Activated naive CD4-positive, alpha-beta T cell treated with anti-CD3 and anti-CD28 coated beads for 36 hours (primary cell): ENCODE measurements at places on chromosomes 16 and 17. TPM values are rescaled to one million over a fixed set of nuclear protein-coding genes. Genes with fewer than 3 reads are reported as not detected.

DNA sequence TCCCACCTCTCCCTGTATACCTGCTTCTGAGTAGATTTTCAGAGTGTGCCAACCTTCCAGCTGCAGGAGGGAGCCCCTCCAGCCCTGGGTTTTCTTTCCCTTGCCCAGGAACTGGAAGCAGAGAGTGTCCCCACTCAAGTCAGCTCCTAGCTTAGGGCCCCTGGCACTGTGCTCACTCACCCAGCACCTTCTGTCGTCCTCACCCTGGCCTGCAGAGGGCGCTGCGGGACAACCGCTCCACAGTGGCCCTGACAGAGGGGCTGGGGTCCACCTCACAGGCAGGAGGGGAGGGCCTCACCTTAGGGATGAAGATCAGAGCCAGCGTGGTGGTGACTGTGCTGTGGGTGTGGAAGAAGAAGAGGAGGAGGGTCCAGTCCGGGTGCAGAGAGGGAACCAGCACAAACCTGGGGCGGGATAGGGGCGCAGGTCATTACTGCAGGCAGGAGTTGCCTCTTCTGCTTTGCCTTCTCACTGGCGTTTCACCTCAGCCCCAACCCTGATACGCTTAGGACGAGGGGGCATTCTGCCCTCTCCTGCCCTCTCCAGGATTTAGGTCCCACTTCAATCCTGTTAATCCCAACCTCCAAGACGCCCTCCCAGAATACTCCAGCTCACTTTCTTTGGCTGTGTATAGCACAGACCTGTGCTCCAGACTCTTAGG lies 10.0 kb downstream of the GPR179 start:
- H3K27me3 ChIP-seq: peaks cover 3% of the 10 kb centered on the region
- no peak overlapping the region for H3K4me3 ChIP-seq
- no peaks in the 10 kb centered on the region for H3K36me3 ChIP-seq
- H3K27ac ChIP-seq: no peak overlapping the region
- DNase-seq: peak; percentile 73

GRCh38 chr17:48527547-48527932 lies 3.3 kb downstream of the HOXB1 start:
- no peak overlapping the region for H3K27ac ChIP-seq
- peaks cover 5% of the 10 kb centered on the region for H3K4me1 ChIP-seq
- peaks cover 34% of the 10 kb centered on the region for H3K27me3 ChIP-seq
- H3K36me3 ChIP-seq: no peaks in the 10 kb centered on the region
- no peak for DNase-seq
- H3K4me3 ChIP-seq: peak overlapping the region; percentile 11

The ICAM2 gene
- total RNA-seq: 41.9 TPM

DNA sequence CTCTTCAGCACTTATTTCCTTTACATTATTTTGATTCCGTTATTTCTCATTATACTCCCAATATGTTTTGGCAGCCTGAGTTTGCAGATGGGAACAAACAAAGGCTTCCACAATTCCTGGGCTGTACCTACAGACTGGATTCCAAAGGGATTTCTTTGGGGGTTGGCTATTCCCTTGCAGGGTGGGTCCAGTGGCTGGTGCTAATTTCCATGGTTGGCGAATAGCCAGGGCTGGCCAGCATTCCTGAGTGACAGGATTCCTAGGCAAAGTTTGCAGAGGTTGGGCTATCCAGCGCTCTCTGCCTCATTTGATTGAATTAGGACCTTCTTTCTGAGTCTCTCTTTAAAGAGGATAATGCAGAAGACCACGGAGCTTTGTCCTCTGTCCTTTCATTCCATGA lies 207.4 kb downstream of the MAF start:
- H3K36me3 ChIP-seq: no peaks in the 10 kb centered on the region
- no peaks in the 10 kb centered on the region for H3K4me1 ChIP-seq
- peaks cover 4% of the 10 kb centered on the region for H3K27me3 ChIP-seq
- H3K4me3 ChIP-seq: no peak overlapping the region

DNA sequence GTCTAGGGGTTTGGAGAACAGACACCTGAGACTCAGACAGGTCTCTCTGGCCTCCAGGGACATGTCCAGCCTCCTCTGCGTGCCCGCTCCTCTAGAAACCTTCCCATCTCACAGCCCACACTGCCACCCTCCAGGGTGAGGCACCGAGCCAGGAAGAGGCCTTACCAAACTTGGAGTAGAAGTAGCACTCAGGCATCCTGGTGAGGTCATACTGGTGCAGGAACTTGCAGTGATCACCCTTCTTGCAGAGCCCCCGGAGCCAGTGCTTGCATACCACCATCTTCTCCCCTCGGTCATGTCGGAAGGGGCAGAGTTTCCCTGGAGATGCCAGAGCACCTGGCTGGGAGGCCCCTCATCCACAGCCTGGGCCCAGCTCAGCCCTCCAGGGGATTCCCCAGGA lies 4.2 kb downstream of the CPSF4L start:
- no peaks in the 10 kb centered on the region for H3K4me1 ChIP-seq
- DNase-seq: no peak
- no peak overlapping the region for H3K4me3 ChIP-seq
- H3K27me3 ChIP-seq: peaks cover 2% of the 10 kb centered on the region
- no peaks in the 10 kb centered on the region for H3K36me3 ChIP-seq
- H3K27ac ChIP-seq: no peak overlapping the region

The KDM6B gene
- 24.1 TPM for total RNA-seq

DNA sequence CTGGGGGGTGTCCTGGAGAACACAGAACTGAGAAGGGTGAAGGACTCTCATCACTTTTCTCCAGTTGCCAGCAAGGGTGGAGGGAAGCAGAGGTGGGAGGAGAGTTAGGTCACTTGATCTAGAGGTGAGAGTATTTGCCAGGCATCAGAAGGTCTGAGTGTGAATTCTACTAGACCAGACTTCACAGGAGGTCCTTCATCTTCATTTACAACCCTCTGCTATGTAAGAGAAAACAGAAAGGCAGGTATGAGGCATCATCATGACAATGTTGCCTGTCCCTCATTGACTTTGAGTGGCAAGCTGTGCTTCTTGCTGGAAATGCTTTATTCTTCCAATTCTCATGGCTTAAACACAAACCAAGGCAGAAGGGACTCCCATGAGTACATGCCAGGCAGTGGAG lies 45.9 kb upstream of the B4GALNT2 start:
- H3K27me3 ChIP-seq: peaks cover 4% of the 10 kb centered on the region
- H3K36me3 ChIP-seq: no peaks in the 10 kb centered on the region
- H3K4me3 ChIP-seq: no peak overlapping the region
- DNase-seq: no peak
- H3K4me1 ChIP-seq: no peaks in the 10 kb centered on the region

DNA sequence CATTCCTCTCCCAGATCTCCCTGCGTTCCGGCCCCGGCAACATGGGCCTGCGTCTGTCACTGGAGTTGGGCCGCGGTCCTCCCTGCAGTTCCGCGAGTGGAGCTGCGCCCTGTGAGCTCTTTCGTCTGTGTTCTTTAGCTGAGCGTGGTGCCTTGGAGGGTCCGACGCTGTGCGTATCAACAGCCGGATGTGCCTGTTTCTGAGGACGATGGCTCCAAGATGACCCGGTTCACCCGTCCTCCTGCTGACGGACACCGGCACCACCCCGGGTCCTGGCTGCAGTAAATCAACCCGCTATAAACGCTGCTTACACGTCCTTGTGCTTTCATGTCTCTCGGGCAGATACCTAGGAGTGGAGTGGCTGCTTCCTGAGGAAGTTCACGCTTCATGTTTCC lies 44.8 kb upstream of the GNG13 start:
- H3K27me3 ChIP-seq: no peaks in the 10 kb centered on the region
- no peak for DNase-seq
- no peaks in the 10 kb centered on the region for H3K36me3 ChIP-seq
- H3K4me1 ChIP-seq: no peaks in the 10 kb centered on the region
- H3K4me3 ChIP-seq: no peak overlapping the region

GRCh38 chr16:22324787-22325597 lies 27.8 kb downstream of the POLR3E start:
- no peak overlapping the region for H3K27ac ChIP-seq
- H3K36me3 ChIP-seq: peaks cover 36% of the 10 kb centered on the region
- no peak for DNase-seq
- H3K27me3 ChIP-seq: no peaks in the 10 kb centered on the region

- H3K27ac ChIP-seq: no peak overlapping the region
- no peaks in the 10 kb centered on the region for H3K36me3 ChIP-seq
- DNase-seq: peak; percentile 53
Measured at GRCh38 chr17:76540381-76541300, 797 bp downstream of the PRCD start.

DNA sequence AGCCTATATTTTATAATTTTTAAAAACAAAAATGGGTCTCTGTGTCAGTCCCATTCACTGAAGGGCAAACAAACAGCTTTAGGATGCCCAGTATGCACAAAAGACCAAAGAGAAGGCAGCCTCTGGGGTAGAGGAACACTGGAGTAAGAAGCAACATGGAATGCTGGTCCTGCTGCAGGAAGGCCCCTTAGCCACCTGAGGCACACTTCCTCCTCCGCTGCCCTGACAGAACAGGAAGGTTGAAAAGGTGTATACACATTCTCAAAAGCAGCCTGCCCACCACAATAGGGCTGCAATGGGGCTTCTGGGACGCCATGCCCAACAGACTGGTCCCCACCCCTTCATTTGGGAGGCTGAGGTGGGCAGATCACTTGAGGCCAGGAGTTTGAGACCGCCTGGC lies 19.5 kb downstream of the TOM1L2 start:
- H3K4me1 ChIP-seq: peaks cover 41% of the 10 kb centered on the region
- no peak overlapping the region for H3K27ac ChIP-seq
- H3K4me3 ChIP-seq: no peak overlapping the region
- H3K27me3 ChIP-seq: no peaks in the 10 kb centered on the region
- peaks cover 5% of the 10 kb centered on the region for H3K36me3 ChIP-seq

DNA sequence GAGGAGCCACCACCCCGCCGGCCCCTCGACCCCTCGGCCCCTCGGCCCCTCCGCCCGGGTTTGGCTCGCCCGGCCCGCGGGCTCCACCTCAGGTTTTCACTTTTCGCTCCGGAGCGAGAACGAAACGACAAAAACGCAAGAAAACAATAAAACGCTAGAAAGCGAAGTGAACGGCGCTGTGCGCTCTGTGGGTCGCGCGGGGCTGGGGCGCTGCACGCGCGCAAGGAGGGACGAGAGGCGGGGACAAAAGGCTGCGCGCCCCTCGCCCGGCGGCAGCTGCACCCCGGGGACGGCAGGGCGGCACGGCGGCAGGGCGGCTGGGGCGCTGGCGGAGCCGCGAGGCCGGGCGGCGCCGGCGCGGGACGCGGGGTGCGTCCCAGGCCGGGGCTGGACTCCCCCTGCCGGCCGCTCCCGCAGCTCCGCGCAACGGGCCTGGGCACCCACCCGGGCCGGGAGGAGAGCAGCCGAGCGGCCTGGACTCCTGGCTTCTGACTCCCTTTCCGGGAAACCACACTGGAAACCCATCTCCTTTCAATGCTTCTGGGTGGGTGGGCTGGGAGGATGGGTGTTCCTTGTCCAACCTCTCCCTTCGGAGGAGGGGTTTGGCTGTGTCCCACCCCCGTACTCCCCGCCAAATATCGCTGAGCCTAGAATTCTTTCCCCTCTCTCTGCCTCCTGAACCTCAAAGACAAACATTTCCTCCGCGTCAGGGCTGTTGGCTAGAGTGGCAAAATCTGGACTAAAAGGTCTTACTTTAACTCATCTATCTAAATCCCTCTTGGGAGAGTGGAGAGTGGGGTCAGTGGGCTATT lies 9.9 kb downstream of the TBX2 start:
- H3K4me3 ChIP-seq: peak overlapping the region; percentile 56
- H3K4me1 ChIP-seq: peaks cover 24% of the 10 kb centered on the region
- H3K36me3 ChIP-seq: no peaks in the 10 kb centered on the region

The ZG16 gene
- not detected for total RNA-seq

DNA sequence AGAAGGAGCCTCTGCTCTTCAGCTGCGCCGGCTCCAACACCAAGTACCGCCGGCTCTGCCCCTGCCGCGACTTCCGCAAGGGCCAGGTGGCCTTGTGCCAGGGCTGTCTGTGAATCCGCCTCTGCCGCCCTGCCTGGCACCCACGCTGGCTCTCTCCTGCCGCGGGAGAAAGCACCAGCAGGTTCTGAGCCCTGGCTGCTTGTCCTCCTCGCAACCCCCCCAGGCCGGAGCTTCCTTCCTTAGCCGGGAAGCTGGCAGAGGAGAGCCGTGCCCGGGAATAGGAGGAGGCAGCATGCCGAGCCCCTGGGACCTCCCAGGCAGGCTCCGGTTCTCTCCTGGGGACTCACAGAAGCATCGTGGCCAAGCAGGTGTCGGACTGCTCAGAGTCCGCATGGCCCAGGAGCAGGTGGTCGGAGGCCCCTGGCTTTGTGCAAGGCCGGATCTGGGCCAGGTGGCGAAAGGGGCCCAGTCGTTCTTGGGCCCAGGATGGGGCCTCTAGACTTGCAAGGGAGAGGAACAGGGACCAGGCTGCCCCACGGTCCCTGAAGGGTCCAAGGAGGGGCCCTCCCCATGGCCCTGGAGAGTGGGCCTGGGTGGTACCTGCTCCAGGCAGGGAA lies 80.6 kb downstream of the MGAT5B start:
- H3K27ac ChIP-seq: no peak overlapping the region
- H3K4me3 ChIP-seq: no peak overlapping the region

DNA sequence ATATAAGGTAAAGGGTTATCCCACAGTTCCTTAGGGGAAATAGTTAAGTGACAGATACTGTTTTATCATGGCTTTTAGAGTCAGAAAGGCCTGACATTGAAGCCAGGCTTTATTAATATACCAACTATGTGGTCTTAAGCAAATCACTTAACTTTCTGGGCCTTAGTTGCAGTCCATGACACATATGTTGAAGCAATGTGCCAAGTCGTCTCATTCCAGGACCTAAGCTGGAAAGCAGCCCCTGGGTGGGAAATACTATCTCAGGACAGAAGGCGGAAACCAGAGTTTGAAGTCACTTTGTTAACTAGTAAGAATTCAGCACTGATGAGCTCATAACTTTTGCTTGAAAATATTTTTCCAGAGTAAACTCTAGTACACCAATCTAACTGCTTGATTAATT lies 80.0 kb downstream of the USP32 start:
- H3K4me1 ChIP-seq: peaks cover 11% of the 10 kb centered on the region
- H3K36me3 ChIP-seq: peaks cover 13% of the 10 kb centered on the region
- no peak overlapping the region for H3K27ac ChIP-seq

DNA sequence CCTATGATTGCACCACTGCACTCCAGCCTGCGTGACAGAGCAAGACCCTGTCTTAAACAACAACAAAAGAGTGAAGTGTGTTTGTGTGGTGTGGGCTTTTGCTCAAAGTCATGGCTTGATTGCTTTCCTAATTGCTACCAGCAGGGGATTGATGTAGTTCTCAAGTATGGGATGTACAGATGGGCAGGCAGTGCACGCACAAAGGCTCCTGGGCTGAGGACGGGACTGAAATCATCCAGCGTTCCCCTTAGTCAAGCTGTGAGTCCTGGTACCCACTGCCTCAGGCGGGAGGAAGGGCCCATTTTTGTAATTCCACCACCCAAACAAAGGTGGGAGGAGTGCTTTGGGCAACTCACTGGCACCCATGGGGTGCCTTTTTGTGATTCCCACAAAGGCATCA lies 47.3 kb downstream of the GDE1 start:
- no peaks in the 10 kb centered on the region for H3K4me1 ChIP-seq
- H3K36me3 ChIP-seq: no peaks in the 10 kb centered on the region
- H3K27me3 ChIP-seq: peaks cover 10% of the 10 kb centered on the region
- no peak overlapping the region for H3K27ac ChIP-seq
- H3K4me3 ChIP-seq: no peak overlapping the region

DNA sequence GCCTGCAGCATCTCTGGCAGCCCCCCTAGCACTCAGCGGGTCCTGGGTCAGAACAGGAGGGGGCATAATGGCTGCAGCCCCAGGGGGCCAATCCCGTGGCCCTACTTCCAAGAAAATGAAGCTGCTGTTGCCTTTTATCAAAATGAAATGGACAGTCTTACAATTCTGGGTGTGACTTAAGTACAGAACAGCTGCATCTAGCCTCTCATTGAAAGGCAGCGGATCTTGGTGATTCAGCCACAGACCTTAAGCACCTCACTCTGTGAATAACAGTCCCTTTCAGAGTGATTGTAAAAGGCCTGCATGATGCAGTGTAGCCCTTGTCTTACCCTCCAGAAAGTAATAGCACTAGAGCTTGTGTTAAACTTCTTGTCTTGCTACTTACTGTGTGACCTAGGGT lies 11.5 kb upstream of the UMOD start:
- no peaks in the 10 kb centered on the region for H3K4me1 ChIP-seq
- peaks cover 19% of the 10 kb centered on the region for H3K27me3 ChIP-seq
- DNase-seq: no peak
- H3K36me3 ChIP-seq: no peaks in the 10 kb centered on the region
- no peak overlapping the region for H3K27ac ChIP-seq
- H3K4me3 ChIP-seq: no peak overlapping the region
